ENCODE measurements at places on chromosomes 1 and 21.

GRCh38 chr1:239253032-239253431 is 133.3 kb upstream of the CHRM3 start:
- no peak for DNase-seq

DNA sequence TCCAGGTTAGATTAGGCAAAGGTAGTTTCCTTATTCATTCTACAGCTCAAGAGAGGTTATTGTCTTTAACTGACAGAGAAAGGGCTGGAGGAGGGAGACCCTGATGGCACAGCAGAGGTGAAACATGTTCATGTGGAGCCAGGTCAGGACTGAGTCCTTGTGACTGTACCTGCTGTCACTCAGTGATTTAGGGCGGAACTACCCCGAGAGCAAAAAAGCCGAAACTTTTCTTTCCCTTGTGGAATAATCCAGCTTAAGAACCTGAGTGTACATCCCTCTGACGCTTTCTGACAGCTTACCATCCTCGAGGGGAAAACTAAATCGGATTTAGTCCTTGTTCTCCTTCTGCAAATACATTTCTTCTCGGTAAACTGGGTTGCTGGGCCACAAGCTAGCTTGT is 273.2 kb downstream of the BACH1 start:
- DNase-seq, result no peak

GRCh38 chr1:201406831-201407406 is 7.8 kb upstream of the LAD1 start:
- DNase-seq, result no peak

GRCh38 chr1:4684136-4684535 is 29.7 kb downstream of the AJAP1 start:
- DNase-seq, result no peak

- DNase-seq, result peak; percentile 4
Observed at GRCh38 chr1:117093091-117093534, 28.4 kb downstream of the TRIM45 start.

DNA sequence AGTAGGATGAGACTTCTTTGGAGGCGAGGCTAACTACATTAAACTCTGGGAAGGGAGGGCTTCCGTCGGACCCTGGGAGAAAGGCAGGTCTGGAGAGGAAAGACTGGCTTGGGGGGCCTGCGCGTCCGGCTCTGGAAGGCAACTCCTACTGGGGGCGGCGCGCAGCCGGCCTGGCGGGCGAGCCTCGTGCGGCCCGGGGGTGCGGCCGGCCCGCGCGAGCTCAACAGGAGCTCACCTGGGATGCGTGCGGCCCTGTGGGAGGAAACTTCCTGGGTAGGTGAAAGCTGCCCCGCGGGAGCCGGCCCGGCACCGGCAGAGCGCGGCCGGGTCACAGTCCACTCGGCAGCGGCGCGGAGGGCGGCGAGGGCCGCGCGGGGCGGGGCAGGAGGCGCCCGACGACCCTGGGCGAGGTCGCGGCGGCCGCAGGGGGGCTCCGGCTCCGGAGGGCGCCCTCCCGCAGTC is 449 bp downstream of the EPS15 start:
- no peak for DNase-seq

DNA sequence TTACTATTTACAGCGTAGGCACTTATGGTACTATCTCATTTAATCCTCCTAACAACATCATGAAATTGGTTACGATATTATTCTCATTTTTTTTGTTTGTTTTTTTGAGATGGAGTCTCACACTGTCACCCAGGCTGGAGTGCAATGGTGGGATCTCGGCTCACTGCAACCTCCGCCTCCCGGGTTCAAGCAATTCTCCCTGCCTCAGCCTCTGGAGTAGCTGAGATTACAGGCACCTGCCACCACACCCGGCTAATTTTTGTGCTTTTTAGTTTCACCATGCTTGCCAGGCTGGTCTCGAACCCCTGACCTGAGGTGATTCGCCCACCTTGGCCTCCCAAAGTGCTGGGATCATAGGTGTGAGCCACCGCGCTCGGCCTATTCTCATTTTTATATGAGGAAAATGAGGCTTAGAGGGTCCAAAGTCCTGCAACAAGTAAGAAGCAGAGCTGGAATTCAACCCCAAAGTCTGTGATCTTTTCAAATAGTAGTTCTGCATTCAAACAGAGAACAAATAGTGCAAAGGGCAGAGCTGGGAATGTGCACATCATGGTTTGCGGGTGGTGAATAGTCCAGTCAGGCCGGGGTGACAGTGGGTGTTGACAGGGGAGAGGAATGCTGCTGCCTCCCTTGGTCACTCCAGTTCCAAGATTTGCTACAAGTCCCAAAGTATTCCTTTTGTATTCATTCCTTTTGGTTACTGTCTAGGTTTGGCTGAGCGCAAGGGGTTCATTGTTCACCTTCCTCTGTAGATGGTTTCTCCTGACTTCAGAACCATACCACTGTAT is 4.6 kb downstream of the PRUNE1 start:
- DNase-seq, result no peak

DNA sequence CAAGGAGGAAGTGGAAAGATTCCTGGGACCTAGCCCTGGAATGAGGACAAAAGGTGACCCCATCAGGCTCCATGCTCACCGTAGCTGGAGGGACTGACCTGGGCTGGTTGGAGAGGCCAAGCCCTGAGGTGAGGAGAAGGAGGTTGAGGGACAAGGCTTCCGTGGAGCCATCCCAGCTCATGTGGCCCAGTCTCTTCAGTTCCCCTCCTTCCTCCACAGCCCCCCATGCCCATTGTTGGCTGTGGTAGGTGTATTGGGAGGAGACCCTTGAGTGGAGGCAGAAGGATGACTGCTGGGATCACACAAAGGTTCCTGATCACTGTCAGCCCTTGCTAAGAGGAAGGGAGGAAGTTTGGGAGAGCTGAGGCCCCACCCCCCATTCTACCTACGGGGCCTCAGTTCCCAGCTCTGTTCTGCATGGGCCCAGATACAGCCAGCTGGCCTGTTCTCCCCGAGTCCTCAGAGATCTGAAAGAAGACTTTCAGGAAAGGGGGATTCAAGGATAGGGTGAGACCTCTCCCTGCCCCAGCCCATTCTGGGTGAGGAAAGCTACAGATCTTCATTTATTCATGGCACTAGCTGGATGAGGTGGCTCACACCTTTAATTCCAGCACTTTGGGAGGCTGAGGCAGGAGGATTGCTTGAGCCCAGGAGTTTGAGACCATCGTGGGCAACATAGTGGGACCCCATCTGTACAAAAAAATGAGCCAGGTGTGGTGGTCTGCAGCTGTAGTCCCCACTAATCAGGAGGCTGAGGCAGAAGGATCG is 17.3 kb downstream of the RHBG start:
- no peak for DNase-seq

DNA sequence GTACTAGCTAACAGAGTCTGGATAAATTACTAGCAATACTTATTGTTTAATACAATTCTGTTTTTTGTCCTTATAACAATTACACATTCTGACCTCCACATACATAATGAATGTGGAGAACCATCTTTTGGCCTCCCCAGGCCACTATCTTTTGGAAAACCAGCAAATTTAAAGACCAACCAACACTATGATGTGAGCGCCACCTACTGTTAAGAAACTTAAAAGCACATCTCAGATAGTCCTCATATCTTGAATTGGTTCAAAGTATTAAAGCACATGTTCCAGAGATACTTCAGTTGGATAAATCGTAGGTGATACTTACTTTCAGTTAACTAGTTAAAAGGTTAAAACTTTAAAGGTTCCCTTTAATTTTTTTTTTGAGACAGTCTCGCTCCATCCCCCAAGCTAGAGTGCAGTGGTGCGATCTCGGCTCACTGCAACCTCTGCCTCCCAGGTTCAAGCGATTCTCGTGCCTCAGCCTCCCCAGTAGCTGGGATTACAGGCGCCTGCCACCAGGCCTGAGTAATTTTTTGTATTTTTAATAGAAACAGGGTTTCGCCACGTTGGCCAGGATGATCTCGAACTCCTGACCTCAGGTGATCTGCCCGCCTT is 29.3 kb upstream of the USP1 start:
- peak; percentile 51 for DNase-seq

DNA sequence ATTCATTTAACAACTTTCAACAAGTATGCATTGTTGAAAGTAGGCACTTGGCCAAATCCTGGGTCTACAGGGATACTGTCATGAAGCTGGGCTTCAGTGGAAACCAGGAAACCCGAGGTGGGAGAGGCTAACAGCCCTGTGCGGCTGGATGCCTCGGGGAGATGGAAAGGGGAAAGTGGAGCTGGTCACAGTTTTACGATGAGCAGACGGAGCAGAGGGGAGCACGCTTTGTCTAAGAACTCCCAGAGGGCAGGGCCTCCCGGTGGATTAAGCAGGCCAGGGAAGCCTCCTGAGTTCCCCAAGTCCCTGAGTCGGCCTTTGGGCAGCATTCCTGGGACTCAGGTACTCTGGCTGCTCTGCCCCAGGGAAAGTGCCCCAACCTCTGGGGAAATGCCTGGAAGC is 23.8 kb downstream of the STUM start:
- no peak for DNase-seq

GRCh38 chr1:171167785-171168184 is 17.3 kb upstream of the FMO2 start:
- DNase-seq, result no peak

GRCh38 chr1:20893931-20894330 is 106.8 kb upstream of the HP1BP3 start:
- DNase-seq, result no peak

- DNase-seq, result no peak
Observed at GRCh38 chr1:18109756-18110597, 2.4 kb downstream of the IGSF21 start.

DNA sequence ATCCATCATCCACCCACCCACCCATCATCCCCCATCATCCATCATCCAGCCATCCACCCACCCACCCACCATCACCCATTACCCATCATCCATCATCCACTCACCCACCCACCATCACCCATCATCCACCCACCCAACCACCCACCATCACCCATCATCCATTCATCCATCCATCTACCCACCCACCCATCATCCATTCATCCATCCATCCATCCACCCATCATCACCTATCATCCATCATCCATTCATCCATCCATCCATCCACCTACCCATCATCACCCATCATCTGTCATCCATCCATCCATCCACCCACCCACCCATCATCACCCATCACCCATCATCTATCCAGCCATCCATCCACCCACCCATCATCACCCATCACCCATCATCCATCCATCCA is 81.5 kb downstream of the ADARB1 start:
- DNase-seq, result no peak

DNA sequence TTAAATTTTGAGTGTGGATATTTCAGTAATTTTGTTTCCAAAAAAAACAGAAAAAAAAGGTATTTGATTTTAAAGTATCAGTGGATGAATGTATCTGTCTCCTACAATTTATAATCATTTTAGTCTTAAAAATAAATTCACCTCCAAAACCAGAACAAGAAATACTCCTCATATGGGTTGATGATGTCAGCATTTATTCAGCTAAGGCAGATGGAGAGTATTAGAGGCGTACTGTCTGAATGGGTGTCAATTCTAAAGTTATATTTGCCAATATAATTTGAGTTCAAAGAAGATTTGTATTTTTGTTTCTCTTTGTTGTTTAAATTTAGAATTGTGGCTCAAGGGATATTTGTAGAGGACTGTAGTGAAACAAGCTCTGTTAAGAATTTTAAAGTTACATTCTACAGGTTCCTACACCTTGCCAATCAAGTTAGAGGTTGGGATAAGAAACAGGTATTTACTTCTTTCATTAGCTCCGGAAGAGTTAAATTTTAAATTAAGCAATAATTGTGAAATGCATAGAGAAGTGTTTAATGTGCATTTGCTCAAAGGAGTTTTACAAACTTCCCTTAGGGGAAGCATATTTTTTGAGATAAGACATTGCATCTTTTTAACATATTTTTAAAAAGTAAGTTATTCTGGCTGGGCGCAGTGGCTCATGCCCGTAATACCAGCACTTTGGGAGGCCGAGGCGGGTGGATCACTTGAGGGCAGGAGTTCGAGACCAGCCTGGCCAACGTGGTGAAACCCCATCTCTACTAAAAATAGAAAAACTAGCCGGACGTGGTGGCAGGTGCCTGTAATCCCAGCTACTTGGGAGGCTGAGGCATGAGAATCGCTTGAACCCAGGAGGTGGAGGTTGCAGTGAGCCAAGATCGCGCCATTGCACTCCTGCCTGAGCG is 1.2 kb downstream of the PLA2G4A start:
- DNase-seq, result no peak

DNA sequence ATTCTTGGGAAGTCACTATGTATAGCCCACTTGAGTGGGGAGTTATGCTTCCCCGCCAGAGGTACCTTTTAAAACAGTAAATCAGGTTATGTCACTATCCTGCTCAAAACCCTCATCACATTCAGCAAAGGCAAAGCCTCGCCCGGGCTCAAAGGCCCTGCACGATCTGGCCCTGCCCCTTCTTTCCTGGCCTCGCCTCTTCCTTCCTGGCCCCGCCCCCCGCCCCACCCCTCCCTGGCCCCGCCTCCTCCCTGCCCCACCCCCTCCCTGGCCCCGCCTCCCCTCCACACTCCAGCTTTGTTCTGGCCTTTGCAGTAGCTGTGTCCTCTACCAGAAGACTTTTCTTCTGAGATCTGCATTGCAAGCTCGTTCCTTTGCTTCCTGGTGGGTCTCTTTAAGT is 6.6 kb downstream of the LDLRAD2 start:
- no peak for DNase-seq

GRCh38 chr1:47763591-47764171 is 233.5 kb downstream of the TRABD2B start:
- no peak for DNase-seq

GRCh38 chr1:60173006-60173405 is 99.4 kb upstream of the C1orf87 start:
- no peak for DNase-seq

Data from hippocampal formation (tissue), 2 donors.